ENCODE measurements at places on chromosomes 1 and 21.

DNA sequence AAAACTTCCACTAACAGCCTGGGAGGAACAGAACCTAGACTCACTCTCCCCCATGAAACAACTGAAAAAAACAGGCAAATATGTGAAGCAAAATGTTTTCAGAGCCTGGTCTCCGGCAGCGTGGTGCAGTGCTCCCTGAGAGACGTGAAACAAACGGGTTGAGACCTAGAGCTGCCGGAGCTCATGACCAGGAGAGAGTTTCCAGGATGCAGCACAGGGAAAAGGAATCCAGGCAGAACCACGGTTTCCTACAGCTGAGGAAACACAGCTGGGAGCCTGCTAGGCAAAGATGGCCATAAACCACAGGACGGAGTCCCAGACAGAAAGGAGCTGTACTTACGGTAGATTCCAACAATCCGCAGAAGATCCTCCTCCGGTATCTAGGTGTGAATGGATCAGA lies 20.2 kb upstream of the SLC19A1 start:
- no peak for DNase-seq

DNA sequence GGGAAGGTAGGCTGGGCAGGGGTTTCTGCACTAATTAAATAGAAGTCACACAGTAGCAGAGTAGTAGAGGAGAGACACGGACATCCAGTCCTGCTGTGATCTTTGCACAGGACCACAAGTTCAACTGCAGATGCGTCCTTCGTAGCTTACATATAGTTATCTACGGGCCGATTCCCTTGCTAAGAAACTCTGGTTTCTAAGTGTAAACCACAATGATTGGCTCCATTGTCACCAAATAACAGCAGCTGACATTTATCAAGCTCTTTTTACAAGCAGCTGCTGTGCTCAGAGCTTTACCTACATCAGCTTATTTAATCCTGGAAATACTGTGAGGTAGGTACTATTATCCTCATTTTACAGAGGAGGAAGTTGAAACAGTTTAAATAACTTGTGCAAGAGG lies 3.1 kb downstream of the SLC45A3 start:
- DNase-seq = no peak

GRCh38 chr1:44413740-44414139 lies 8.7 kb downstream of the RNF220 start:
- no peak for DNase-seq

- DNase-seq = no peak
These were observed 204.5 kb downstream of the BRINP3 start for GRCh38 chr1:190273161-190273560.

GRCh38 chr21:43187715-43188114 lies 18.9 kb downstream of the CRYAA start:
- no peak for DNase-seq

GRCh38 chr1:14597343-14598006 lies 1.0 kb upstream of the KAZN start:
- no peak for DNase-seq

GRCh38 chr1:208042041-208042615 lies 131.2 kb upstream of the CD34 start:
- no peak for DNase-seq

DNA sequence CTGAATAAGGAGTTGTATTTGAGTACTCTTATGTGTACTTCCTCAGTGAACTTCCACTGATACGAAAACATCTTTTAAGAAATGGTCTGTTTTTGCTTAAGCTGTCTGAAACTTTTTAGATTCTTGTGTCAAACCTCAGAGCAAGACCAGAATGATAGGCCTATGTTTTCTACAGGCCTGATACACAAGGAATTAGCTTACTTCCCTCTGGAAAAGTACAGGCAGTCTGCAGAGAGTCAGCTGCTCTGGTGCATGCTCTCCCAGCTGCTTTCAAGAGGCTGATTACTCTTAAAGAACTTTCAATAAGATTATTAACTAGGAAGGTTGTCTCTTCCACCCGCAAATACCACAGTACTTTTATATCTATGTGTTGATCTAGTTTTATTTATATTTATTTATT lies 9.5 kb downstream of the SNX27 start:
- no peak for DNase-seq

GRCh38 chr1:156494309-156494895 lies 6.2 kb downstream of the MEF2D start:
- DNase-seq = no peak

DNA sequence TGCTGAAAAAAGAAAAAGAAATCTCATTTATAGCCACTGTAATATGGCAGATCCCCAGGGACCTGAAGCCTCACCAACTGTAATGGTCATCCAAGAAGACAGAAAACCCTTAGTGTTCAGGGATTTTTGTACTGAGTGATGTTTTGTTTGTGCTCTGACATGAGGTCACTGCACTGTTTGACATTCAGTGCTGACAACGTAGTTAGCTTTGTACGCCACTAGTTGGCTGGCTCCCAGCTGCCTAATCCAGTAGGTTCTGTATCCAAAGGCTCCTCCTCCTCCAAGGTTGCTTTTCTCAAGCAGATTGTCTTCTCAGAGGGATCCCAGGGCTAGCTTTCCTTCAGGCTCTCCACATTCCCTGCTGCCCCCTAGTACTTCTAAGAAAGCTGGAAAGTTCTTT lies 9.5 kb upstream of the YRDC start:
- no peak for DNase-seq

Measured in activated CD8-positive, alpha-beta memory T cell treated with anti-CD3 and anti-CD28 coated beads for 1 hour (primary cell).